Activated naive CD4-positive, alpha-beta T cell treated with anti-CD3 and anti-CD28 coated beads for 36 hours (primary cell): ENCODE measurements at places on chromosomes 4 and X. TPM values are rescaled to one million over a fixed set of nuclear protein-coding genes. Genes with fewer than 3 reads are reported as not detected.

- no peak overlapping the region for H3K4me3 ChIP-seq
- no peak for DNase-seq
- no peak overlapping the region for H3K27ac ChIP-seq
- H3K36me3 ChIP-seq, result peaks cover 19% of the 10 kb centered on the region
- no peaks in the 10 kb centered on the region for H3K4me1 ChIP-seq
These were observed 15.9 kb upstream of the TADA2B start for GRCh38 chr4:7027284-7027683.

GRCh38 chr4:125104616-125105015, 210.1 kb upstream of the FAT4 start:
- no peak overlapping the region for H3K4me3 ChIP-seq
- H3K4me1 ChIP-seq, result no peaks in the 10 kb centered on the region
- DNase-seq, result no peak
- no peak overlapping the region for H3K27ac ChIP-seq

Gene FAM9C
- total RNA-seq, result not detected

Gene KIF4A
- total RNA-seq, result 29.6 TPM

GRCh38 chrX:13786048-13786447, 30.8 kb downstream of the GPM6B start:
- DNase-seq, result no peak
- no peak overlapping the region for H3K27ac ChIP-seq
- H3K4me1 ChIP-seq, result no peaks in the 10 kb centered on the region
- H3K36me3 ChIP-seq, result no peaks in the 10 kb centered on the region
- no peaks in the 10 kb centered on the region for H3K27me3 ChIP-seq
- no peak overlapping the region for H3K4me3 ChIP-seq
